ENCODE measurements at places on chromosomes 12 and 14.
A peak's percentile ranks its signal among the peaks of the same experiment; 100 is the strongest.

GRCh38 chr12:3543826-3544225, 52.8 kb downstream of the PRMT8 start:
- DNase-seq: no peak
- no peaks in the 10 kb centered on the region for H3K27me3 ChIP-seq
- H3K4me3 ChIP-seq: no peak overlapping the region
- no peaks in the 10 kb centered on the region for H3K36me3 ChIP-seq

DNA sequence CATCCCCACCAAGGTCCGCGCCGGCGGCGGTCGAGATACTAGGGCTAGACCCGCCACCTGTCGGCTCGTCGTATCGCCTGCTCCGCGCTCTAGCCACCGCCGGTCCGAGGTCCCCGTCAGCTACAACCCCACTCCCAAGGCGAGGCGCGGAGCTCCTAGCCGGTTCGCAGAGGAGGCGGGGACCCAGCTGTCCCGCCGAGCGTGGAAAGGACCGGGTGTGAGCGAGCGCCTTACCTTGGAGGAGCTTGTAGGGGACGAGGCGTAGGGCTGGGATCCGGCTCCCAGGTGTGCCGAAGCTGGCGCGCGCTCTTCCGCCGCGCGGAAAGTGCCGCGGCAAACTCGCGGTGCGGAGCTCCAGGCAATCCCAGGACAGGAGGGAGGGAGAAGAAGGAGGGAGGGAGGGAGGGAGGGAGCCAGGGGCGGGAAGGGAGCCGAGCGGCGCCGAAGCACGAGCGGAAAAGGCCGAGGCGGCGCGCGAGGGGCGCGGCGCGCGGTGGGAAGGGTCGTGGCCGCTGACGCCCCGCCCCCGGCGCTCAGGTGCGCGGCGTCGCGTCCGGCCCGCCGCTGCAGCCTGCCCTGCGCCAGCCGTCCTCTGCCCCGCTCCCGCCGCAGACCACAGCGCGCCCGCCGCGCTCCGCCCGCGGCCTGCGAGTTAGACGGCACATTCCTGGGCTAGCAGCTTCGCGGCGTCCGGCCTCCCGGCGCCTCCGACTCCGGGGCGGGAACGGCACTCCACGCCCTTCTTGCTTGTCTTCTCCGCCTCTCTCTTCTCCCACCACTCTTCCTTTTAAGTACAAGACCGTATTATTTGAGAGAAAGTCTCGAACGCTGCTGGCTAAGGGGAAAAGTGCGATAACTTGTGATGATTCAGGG, at the start of gene PAWR:
PAWR (minus strand) TSS at position 327 of the 873 bp plus-strand sequence. CDS start 720 bp downstream, outside the sequence.
- H3K36me3 ChIP-seq: no peaks in the 10 kb centered on the region
- peak; percentile 61 for DNase-seq
- no peaks in the 10 kb centered on the region for H3K4me1 ChIP-seq
- H3K4me3 ChIP-seq: peak within 1 kb of the TSS; percentile 96

DNA sequence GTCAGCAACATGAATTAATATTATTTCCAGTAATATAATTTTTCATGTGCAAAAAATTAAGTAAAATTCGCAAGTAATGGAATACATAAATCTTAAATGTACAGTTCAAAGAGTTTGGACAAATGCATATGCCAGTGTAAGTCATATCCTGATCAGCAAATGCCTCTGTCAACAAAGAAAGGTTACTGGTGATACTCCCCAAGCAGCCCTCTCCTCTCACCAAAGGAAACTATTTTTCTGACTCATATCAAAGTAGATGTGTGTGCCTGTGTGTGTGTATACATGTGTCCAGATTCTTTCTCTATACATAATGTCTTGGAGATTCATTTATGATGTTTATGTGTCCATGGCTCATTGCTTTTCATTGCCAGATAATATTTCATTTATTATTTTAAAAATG, 1035.0 kb downstream of the SLC16A7 start:
- H3K27ac ChIP-seq: no peak overlapping the region
- H3K27me3 ChIP-seq: no peaks in the 10 kb centered on the region
- no peaks in the 10 kb centered on the region for H3K4me1 ChIP-seq
- H3K4me3 ChIP-seq: no peak overlapping the region
- H3K36me3 ChIP-seq: no peaks in the 10 kb centered on the region

- no peak overlapping the region for H3K4me3 ChIP-seq
- no peaks in the 10 kb centered on the region for H3K36me3 ChIP-seq
Measured at GRCh38 chr14:22483863-22484593, 105.0 kb downstream of the DAD1 start.

GRCh38 chr12:122980183-122981035, at the start of gene ARL6IP4:
TSS of gene ARL6IP4 (plus strand) at chr12:122980681. CDS start at chr12:122981140, 459 bp downstream.
- peak within 1 kb of the TSS; percentile 99 for H3K4me3 ChIP-seq
- DNase-seq: peak; percentile 61
- H3K36me3 ChIP-seq: no peaks in the 10 kb centered on the region
- peaks cover 48% of the 10 kb centered on the region for H3K4me1 ChIP-seq
- peak within 1 kb of the TSS; percentile 96 for H3K27ac ChIP-seq

All from uterus (tissue), 4 donors.